ENCODE measurements at places on chromosomes 1 and 21.

- no peak for DNase-seq
Observed at GRCh38 chr1:81312272-81312754, 488.4 kb upstream of the ADGRL2 start.

DNA sequence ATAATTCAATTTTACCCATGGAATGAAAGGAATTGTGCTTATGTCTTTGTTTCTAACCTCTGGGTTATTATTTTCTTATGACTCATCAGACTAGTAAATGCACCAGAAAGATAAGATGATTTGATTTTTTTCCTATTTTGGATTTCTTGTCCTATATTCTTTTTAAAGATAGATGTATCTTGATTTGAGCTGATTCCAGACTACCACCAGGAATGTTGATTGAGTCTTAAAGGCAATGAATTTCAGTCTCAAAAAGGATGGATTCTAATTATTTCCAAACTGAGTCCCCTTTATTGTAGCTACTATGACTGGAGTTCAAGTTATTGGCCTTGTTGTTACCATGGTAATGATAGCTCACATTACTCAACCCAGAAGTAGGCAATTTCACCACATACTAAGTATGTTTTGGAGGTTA lies 95.8 kb upstream of the RGS4 start:
- no peak for DNase-seq

DNA sequence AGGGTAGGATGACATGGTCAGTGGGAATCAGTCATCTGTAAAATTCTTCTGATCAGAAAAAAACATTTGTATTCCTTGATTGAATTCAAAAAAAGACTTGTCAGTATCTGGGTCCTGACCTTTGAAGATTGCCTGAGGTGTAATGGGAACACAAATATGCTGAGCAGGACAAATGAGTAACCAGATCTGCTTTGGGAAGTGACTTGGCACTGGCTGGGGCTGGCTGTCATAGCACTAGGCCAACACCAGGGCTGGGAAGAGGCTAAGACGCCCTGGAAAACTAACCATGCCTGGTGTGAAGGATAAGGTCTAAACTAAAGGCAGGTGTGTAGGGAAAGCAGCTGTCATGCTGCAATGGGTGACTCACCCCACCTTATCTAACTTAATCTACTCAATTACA lies 452.9 kb upstream of the BEND5 start:
- no peak for DNase-seq

GRCh38 chr1:53143527-53143926 lies 1.1 kb upstream of the SLC1A7 start:
- DNase-seq, result no peak

DNA sequence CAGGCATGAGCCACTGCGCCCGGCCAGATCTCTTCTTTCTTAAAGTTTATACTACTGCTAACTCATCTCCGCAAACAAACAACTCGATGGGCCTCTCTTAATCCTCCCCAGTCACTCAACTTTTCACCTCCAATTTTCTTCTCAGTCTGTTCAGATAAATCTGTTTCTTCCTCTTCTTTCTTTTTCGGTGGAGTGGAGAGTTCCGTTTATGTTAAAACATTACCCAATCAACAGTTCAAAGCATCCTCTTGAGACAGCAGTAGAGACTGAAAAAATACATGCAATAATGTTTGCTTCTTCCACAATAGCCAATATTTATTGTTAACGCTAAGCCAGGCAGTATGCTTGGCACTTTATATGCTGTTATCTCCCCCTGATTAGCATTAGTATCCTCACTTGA lies 1.4 kb upstream of the ANKRD13C start:
- DNase-seq, result no peak

GRCh38 chr1:184425449-184426277 lies 38.8 kb downstream of the C1orf21 start:
- DNase-seq, result no peak

GRCh38 chr21:43585924-43586413 lies 73.3 kb downstream of the HSF2BP start:
- no peak for DNase-seq

GRCh38 chr1:226895644-226896043 lies 25.2 kb downstream of the PSEN2 start:
- no peak for DNase-seq

GRCh38 chr1:232192781-232193450 lies 437.0 kb downstream of the SIPA1L2 start:
- no peak for DNase-seq

- DNase-seq, result no peak
Observed at GRCh38 chr1:21344098-21344749, 54.0 kb upstream of the ECE1 start.

DNA sequence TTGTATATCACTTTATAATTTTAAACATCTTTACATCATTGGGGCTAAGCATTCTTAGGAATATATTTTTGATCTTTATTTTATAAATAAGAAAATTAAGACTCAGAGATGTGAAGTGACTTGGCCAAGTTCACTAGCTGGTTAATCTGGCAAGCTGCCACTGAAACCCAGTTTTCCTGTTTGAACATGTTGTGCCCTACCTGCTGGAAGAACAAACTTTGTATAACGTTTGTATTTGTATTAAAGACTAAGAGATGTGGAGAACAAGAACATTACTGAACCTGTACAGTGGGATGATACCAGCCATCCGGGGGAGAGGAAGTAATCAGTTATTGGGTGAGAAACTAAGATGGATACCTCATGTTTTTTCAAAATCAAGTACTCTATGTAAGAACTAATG lies 77.2 kb upstream of the SIPA1L2 start:
- no peak for DNase-seq

GRCh38 chr1:31937300-31938183 lies 626 bp downstream of the PTP4A2 start:
- DNase-seq, result peak; percentile 59

- DNase-seq, result no peak
Observed at GRCh38 chr1:88204111-88204510, 480.0 kb upstream of the PKN2 start.

DNA sequence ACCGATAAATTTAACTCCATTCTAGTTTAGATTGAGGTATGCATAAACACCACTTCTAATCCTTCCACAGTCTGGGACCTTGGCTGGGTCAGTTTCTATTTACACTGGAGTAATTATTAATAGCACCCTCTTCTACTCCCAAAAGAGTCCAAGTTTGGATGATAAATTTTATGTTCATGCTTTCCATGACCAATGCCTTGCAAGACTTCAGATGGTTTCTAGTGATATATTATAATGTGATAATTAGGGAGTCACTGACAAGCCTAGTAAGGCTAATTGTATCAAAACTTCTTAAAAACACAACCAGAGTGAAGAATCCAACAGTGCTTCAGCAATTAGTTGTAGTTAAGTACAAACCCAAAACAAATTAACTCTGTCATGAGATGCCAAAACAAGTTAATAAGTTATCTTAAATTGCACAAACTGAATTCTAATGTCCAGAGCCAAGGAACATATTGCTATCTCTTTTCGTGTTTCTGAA lies 489.6 kb downstream of the TTLL7 start:
- no peak for DNase-seq

- DNase-seq, result no peak
Observed at GRCh38 chr1:118918230-118918939, 69.8 kb downstream of the TBX15 start.

- DNase-seq, result no peak
Observed at GRCh38 chr21:44858791-44859190, 14.7 kb downstream of the PTTG1IP start.

DNA sequence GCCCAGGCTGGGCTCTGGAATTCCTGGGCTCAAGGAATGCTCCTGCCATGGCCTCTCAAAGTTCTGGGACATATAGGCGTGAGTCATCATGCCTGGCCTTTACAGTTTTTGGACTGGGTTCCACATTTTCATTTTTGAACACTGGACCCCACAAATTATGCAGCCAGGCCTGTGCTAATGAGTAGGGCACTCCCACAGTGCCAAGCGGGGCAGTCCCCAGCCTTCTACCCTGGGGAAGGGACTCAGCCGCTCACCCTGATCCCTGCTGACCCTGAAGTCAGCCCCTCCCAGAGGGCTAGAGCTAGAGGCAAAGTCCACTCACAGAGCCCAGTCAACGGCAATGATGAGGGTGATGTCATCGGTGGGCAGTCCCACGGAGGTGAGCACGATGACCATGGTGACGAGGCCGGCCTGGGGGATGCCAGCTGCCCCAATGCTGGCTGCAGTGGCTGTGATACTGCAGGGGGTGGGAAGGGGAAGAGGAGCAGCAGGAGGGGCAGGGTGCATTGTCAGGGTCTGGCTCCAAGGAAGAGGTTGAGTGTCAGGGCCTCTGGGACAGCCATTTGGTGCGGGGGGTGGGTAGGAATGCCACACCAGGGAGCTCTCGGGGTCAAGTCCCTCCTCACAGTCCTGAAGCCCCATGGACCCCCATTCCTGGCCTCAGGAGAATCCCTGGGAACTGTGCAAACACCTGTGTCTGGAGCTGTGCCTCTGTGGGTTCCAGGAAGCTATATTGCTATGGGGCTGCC lies 27.6 kb downstream of the PODN start:
- no peak for DNase-seq

DNA sequence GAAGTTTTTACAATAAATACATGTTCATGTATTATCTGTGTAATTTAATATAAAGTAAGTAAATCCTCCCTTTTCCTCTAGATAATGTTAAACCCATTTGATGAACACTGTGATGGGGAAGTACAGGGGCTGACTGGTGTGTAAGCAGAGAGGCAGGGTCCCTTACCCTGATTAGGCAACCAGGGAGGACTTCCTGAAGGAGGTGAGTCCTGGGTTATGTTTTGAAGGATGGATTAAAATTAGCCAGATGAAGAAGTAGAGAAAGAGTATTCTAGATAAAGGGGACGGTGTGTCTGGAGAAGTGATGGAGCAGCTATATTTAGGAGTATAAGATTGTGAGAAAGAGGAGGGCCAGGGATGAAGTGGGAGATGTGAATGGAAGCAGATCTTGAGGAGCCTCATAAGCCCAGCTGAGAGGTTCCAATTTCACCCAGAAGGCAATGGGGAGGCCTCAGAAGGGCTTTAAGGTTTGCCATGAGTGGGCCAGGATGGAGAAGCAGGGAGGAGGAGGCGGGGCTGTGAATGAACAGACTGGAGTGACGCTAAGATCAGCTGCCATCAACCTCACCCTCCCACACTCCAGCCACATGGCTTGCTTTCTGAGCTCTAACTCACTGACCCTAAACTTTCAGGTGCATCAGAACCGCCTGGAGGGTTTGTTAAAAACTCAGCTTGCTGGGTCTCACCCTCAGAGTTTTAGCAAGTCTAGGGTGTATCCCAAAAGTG lies 30.9 kb upstream of the ID3 start:
- no peak for DNase-seq

DNA sequence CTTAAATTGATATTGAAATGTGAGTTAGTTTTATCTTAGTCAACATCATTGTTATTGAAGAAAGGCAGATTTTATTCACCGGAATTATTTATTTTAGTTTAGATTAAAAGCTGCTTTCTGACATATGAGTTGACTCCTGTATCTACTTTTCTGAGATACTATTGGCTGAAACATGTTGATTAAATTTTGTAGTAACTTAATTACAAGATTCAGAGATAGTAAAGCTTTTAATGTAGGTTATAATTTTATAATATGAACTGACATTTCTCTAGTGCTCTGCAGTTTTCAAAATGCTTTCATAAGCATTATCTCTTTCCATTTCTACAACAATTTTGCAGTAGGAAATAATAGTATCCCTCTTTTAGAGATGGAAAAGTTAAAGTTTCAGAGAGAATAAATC lies 616.0 kb downstream of the USP25 start:
- no peak for DNase-seq

DNA sequence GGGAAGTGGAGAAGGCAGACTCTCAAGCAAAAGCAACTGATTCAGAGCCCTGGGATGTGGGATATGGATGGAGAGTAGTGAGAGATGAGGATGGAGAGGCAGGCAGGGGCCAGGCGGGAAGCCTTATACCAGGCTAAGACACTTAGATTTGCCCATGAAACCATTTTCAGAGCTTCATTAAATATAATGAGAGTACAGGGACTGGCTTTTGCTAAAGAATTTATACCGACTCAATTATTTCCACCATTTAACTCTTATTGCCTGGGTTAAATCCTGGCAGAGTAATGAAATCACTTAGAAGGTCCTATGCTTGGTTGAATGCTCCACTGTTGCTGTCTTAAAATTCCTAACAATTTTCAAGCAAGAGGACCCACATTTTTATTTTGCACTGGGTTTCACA lies 311.7 kb downstream of the KCNH1 start:
- no peak for DNase-seq

- no peak for DNase-seq
Observed at GRCh38 chr1:87791931-87792740, 463.5 kb downstream of the LMO4 start.

DNA sequence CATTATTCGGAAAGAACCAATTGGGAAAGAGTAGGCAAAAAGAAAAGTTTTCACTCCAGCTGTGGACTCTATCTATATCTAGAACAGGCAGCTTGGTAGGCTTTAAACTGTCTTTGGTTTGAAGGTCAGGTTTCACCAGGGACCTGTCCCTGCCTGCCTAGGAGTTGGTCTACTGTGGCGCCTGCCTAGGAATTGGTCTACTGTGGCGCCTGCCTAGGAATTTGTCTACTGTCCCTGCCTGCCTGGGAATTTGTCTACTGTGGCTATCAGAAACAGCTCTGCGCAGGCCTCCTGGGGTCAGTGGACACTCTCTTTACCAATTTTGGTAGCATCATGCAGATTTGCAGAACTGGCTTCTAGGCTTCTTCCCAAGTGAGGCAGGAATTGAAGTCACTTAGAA lies 13.8 kb downstream of the USP25 start:
- no peak for DNase-seq

GRCh38 chr1:187816646-187817045 lies 987.9 kb downstream of the PLA2G4A start:
- no peak for DNase-seq

DNA sequence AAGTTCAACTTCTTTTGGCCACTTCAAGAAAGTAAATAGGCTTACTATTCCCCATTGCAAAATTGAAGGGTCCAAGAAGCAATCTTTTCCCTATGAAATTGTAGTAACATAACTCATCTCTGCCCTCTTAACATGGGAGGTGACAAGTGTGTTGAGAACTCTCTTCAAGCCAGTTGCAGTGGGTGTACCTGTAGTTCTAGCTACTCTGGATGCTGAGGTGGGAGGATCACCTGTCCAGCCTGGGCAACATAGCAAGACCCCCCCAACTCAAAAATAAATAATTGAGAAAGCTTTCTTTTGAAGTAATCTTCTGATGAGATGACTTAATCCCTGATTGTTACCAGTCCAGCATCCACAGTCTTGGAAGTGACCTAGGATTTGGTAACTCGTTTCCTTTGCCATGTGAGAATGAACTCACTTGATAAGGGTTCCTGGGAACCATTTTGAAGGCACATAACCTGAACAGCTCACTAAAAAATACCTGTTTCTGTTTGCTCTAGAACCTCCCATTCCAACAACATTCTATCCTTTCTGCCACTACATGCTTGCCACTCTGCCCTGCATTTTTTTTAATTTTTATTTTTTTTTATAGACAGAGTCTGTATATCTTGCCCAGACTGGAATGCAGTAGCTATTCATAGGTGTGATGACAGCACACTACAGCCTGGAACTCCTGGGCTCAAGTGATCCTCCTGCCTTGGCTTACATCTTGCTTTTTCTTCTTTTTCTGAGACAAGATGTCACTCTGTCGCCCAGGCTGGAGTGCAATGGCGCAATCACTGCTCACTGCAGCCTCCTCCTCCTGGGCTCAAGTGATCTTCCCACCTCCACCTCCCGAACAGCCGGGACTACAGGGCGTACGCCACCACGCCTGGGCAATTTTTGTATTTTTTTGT lies 1.4 kb upstream of the IPO9 start:
- no peak for DNase-seq

GRCh38 chr1:16352842-16353535 lies 709 bp upstream of the FBXO42 start:
- DNase-seq, result no peak

Data from T-helper 17 cell (primary cell).